ENCODE measurements at places on chromosomes 11 and 22.

GRCh38 chr22:45087802-45088201 lies 75.9 kb upstream of the NUP50 start:
- no peak for DNase-seq

DNA sequence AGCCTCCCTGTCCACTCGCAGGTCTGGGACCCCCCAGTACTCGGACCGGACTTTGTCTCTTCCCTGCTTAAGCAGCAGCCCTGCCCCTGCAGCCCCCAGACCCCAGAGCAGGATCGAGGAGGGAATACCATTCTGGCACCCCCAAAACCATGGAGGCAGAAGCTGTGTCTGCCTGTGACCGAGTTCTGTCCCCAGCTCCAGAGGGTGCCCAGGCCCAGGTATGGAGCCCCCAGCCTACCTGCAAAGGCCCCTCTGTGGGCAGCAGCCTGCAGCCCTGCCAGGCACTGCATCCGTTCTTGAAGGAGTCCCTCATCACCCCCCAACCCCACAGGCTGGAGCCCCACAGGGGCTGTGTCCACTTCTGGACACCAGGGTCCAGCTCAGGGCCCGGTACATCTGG lies 163.8 kb downstream of the BRD1 start:
- no peak for DNase-seq

DNA sequence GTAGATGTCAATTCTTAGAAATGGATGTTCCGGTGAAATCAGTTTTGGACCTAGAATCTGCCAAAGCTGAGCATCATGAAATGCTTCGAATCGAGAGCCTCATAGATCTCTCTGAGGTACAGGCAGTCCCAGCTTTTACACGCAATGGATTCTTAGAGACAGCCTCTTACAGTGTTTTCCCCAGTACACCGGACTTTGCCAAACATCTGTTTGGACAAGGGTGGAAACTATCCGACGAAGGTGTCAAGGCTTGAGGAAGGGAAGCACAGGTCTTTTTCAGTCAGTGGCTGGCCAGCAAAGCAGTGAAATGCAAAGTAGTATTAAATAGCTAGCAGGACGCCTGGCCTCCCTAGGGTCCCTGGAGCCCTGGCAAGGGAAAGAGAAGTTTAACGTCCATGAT lies 4.9 kb downstream of the GRK3 start:
- no peak for DNase-seq

- DNase-seq = no peak
Observed at GRCh38 chr22:31106001-31106571, 1.3 kb downstream of the SELENOM start.
